ENCODE measurements at places on chromosomes 6 and 20.
A peak's percentile ranks its signal among the peaks of the same experiment; 100 is the strongest.

GRCh38 chr20:56628873-56629463 is at the start of gene TFAP2C:
TSS of gene TFAP2C (plus strand) at chr20:56629306. CDS start at chr20:56629545, 239 bp downstream.
- peak; percentile 93 for DNase-seq

GRCh38 chr20:46903937-46904336 is 9.3 kb downstream of the EYA2 start:
- no peak for DNase-seq

GRCh38 chr6:114281496-114281895 is 61.3 kb downstream of the HS3ST5 start:
- no peak for DNase-seq

GRCh38 chr6:75235271-75235670 is 8.3 kb downstream of the COX7A2 start:
- DNase-seq: no peak

- DNase-seq: peak; percentile 73
Observed at GRCh38 chr6:9224539-9224938, 789.2 kb upstream of the SLC35B3 start.

All from epithelial cell of esophagus (primary cell).